Gastroesophageal sphincter (tissue), 4 donors: ENCODE measurements at places on chromosomes 1 and 21. TPM values are rescaled to one million over a fixed set of nuclear protein-coding genes. Genes with fewer than 3 reads are reported as not detected.

Gene OR2T34
- total RNA-seq: not detected

Gene GUCA2B
- not detected for total RNA-seq

Gene SLC35D1
- 8.4 TPM for total RNA-seq

Gene LMX1A
- total RNA-seq: 1.1 TPM

Gene FCAMR
- not detected for total RNA-seq

Gene MR1
- 17.7 TPM for total RNA-seq

Gene GBP6
- total RNA-seq: 1.6 TPM

Gene TNFRSF4
- 1.2 TPM for total RNA-seq

Gene SLAMF7
- 3.5 TPM for total RNA-seq

Gene TPTE
- total RNA-seq: not detected

Gene ANGPTL3
- total RNA-seq: not detected

Gene LDLRAP1
- 18.2 TPM for total RNA-seq

Gene ACBD3
- total RNA-seq: 34.9 TPM

Gene FBXO42
- total RNA-seq: 33.0 TPM

Gene ATP6V1G3
- total RNA-seq: not detected

Gene TRABD2B
- total RNA-seq: 2.6 TPM
